GM23338 (cell line): ENCODE measurements at places on chromosomes 6 and 20. TPM values are rescaled to one million over a fixed set of nuclear protein-coding genes. Genes with fewer than 3 reads are reported as not detected.

- peaks cover 15% of the 10 kb centered on the region for H3K4me1 ChIP-seq
- H3K36me3 ChIP-seq: no peaks in the 10 kb centered on the region
- no peak overlapping the region for H3K4me3 ChIP-seq
- H3K27me3 ChIP-seq: no peaks in the 10 kb centered on the region
- DNase-seq: no peak
Observed at GRCh38 chr6:47520282-47520681, 42.7 kb downstream of the CD2AP start.

Gene SLC16A10
- 30.9 and 37.6 TPM in 2 replicates for total RNA-seq

Gene RTN4IP1
- total RNA-seq: 17.0 and 17.5 TPM in 2 replicates

Gene KIF13A
- total RNA-seq: 28.2 and 32.8 TPM in 2 replicates

Gene ZFP57
- total RNA-seq: 0.59 and 2.8 TPM in 2 replicates

Gene MRPS26
- total RNA-seq: 103 and 105 TPM in 2 replicates

DNA sequence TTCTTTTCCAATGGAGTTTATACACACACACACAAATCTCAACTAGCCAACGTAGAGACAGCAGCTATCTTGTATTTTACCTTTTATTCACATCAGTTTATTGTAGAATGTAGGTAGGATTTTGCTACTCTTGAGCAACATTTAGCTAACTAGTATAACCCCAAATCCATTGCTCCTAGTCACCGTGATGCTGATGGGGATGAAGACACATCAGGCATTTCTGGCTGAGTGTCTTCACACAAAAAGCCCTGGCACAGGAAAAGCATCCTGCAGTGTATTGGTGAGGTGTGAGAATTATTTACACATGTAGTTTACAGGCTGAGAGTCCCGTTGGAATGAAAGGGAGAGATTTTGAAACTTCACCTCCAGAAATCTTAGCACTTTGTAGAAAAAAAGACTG, 65.9 kb upstream of the FBXL4 start:
- no peaks in the 10 kb centered on the region for H3K27me3 ChIP-seq
- DNase-seq: no peak
- no peak overlapping the region for H3K4me3 ChIP-seq
- no peaks in the 10 kb centered on the region for H3K4me1 ChIP-seq
- H3K36me3 ChIP-seq: no peaks in the 10 kb centered on the region
